ENCODE measurements at places on chromosomes 7 and 10.

- no peak for DNase-seq
These were observed 89.3 kb downstream of the FANK1 start for GRCh38 chr10:125985557-125986240.

GRCh38 chr7:140551355-140552239, 72.3 kb upstream of the MKRN1 start:
- no peak for DNase-seq

GRCh38 chr10:111079781-111080180, 3.0 kb downstream of the ADRA2A start:
- DNase-seq = no peak

DNA sequence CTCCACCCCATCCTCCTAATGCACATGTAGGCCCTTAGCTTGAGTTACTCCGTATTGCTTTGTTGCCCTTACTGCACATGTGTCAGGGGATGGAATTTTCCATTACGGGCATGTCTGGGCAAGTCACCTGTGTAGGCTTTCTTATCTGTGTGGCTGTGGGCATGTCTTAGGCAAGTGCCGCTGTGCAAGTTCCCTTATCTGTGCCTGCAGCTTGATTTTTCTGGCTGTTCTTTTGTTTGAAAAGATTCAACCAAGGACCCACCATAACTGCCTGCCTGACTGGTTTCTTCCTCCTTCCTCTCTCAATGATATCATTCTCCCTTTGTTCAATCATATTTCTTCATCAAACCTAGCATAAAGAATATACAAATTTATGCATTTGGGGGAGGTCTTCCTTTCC, 88.5 kb downstream of the AKR1D1 start:
- DNase-seq = no peak

- DNase-seq = peak; percentile 51
These were observed 24.8 kb downstream of the GRIFIN start for GRCh38 chr7:2451171-2452073.

- DNase-seq = no peak
These were observed 171.0 kb downstream of the SND1 start for GRCh38 chr7:127822822-127823508.

DNA sequence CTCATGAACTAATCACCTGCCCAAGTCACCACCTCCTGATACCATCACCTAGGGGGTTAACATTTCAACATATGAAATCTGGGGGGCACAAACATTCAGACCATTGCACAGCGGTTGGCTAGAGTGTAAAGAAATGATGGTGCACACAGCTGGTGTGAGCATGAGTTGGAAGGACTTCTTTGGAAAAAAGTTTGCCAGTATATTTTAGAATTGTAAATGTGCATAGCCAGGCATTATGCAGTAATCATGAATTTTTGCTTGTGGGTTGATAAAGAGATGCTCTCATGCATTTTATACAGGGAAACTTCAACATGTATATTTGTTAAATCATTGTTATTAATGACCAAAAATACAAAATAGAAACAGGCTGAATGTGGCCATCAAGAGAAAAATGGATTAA, 100.0 kb downstream of the VWC2 start:
- DNase-seq = no peak

GRCh38 chr10:70803775-70804420, 11.8 kb upstream of the SGPL1 start:
- no peak for DNase-seq

GRCh38 chr7:68476966-68477365, 1121.3 kb upstream of the AUTS2 start:
- no peak for DNase-seq

DNA sequence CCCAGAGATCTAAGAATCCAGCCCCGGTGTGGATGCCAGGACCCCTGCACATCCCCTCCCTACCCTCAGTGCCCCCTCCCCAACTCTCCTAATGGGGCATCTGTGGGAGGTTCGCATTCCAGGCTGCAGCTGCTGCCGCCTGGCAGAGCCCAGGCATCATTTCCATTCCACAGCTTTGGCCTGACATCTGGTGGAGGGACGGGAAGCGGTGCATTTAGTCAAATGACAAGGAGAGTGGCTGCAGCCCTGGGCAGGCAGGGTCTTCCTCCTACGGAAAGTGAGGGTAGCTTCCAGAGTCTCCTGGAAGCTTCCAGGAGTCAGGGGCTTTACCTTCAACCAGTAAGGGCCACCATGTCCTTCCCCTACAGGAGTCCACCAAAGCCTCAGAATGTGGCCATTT, 30.8 kb downstream of the PRLHR start:
- DNase-seq = no peak

DNA sequence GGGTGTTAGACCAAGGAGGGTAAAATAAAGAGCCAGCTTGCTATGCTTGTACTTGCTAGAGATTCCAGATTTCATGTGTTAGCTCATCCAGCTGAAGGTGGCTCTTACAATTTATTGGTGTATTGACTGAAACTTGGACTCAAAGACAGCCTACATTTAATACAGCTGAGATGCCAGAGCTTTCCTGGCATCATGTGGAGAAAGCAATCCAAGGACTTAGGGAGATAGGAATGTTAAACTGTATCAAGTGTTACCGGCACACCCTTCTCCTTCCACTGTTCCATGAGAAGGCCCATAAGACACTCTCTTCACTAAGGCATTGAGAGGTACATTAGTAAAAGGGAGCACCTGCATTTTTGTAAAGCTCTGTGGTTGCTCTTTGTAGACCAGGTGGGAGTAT, 9.3 kb upstream of the HERPUD2 start:
- DNase-seq = no peak

GRCh38 chr7:98265841-98266271, 13.8 kb upstream of the TECPR1 start:
- DNase-seq = no peak

- no peak for DNase-seq
These were observed 109.5 kb downstream of the NRF1 start for GRCh38 chr7:129721068-129721467.

GRCh38 chr7:102393467-102393866, 2.7 kb upstream of the PRKRIP1 start:
- DNase-seq = no peak

GRCh38 chr7:36280840-36281812, 108.5 kb upstream of the ANLN start:
- no peak for DNase-seq

- DNase-seq = no peak
These were observed 89.1 kb downstream of the MMRN2 start for GRCh38 chr10:86868353-86868752.

DNA sequence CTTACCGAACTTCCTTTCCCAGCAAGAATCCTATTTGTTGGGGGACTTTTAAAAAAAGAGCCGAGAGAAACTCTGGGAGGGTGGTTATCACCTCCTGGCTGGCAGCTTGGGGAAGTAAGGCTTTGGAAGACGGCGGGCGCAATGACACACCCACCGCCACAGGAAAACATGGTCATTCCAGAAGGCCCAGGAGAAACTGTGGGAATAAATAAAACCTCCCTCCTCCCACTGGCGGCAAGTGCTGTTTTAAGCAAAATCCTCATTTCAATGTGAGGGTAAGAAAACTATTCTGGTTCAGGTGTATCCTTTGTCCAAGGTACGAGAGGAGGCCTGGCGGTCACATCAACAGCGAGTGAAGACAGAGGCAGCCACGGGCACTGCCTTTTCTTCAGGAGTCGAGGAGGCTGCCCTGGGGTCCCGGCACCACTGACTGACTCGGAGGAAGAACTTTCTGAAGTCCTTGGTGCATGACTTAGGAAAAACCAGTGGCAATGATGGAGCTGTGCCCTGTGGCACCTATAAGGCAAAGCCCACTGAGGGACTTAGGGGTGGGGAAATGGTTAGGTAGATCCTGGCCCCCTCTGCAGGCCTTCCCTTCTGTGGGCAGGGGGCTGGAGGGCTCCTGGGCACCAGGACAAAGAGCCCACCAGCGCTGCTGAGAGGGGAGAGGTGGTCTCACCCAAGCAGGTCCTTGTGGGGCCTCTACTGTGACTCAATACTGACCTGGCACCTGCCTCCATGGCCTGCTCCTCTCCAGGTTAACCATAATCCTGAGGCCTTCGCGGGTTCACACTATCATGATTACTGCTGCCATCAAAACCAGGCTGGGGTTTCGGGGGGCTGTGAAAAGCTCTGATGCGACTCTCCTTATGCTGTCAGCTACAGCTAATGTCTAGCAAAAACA, 21.4 kb downstream of the DNAJB12 start:
- DNase-seq = no peak

DNA sequence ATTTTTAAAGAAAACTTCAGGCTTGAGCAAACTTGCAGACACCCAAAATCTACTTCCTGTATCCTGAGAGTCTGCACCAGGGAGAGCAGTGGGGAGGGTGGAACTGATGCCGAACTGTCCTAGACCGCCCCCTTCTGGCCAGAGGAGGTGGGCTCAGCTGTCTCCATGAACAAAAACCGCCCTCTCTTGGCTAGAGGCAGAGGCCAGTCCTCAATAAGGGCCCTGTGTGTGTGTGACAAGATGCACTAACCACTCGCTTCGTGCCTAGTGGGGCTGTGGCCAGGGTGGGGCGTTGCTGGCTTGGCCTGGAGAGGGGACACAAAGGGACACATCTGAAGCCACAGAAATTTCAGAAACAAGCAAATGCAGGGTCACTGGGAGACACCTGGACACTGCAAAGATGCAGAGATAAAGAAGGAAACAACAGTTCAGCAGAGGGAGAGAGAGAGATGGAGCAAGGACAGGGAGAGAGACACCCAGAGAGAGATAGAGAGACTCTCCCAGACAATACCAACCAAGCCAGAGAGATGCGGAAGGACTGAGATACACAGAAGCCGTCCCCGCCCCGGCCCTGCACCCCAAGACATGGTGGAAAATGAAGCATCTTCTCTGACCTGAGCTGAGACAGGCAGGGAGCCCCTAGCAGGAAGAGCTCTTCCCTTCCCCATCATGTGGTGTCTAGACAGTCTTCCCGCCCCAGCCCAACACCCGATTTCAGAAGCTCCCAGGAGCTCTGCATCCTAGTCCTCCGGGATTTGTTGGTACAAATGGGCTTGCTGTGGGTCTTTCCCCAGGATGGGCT, 22.7 kb upstream of the FXYD4 start:
- DNase-seq = no peak

DNA sequence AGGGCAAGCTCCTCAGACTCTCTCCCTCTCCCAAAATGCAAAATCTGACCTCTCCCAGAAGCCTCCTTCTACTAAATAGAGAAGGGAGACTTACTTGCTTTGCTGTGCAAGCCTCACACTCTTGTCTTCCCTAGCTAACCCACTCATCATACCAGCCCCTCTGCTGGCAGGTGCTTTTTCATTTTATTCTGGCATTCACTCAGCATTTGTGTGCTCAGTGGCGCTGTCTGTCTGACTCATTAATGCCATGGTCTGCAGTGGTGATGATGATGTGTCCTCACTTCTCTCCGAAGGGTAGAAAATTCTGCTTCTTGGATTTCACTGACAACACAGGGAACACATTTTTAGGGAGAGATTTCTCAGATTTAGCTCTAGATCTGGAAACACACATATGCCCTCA, 22.0 kb upstream of the BTRC start:
- DNase-seq = no peak

DNA sequence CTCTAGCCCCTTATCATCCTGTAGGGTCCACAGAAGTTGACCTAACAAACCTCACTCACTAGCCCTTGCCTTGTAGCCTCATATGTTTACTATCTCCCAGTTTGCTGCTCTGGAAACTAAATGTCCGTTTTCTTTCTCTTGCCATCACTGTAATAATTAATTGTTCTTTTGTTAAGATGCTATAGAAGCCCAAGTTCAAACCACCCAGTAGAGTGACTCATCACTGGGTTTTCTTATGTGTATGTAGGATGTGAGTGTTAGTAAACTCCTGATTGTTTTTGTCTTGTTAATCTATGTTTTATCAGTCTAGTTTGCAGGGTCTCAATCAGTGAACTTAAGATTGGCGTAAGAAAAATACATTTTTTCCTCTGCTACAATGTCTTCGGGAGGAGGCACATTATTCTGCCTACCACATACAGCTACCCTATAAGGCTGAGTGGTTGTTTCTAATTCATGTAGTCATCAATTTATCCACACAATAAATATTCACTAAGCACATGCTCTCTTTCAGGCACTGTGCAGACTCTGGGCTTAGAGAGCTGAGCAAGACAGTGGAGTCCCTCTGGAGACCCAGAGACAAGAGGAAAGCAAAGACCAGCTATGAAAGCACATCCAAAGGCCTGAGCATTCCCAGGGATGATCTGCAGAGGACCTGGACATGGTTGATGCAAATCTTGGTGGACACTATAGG, 474.1 kb upstream of the AKR1E2 start:
- DNase-seq = no peak

GRCh38 chr10:44807451-44807850, 103.7 kb upstream of the TMEM72 start:
- DNase-seq = no peak

DNA sequence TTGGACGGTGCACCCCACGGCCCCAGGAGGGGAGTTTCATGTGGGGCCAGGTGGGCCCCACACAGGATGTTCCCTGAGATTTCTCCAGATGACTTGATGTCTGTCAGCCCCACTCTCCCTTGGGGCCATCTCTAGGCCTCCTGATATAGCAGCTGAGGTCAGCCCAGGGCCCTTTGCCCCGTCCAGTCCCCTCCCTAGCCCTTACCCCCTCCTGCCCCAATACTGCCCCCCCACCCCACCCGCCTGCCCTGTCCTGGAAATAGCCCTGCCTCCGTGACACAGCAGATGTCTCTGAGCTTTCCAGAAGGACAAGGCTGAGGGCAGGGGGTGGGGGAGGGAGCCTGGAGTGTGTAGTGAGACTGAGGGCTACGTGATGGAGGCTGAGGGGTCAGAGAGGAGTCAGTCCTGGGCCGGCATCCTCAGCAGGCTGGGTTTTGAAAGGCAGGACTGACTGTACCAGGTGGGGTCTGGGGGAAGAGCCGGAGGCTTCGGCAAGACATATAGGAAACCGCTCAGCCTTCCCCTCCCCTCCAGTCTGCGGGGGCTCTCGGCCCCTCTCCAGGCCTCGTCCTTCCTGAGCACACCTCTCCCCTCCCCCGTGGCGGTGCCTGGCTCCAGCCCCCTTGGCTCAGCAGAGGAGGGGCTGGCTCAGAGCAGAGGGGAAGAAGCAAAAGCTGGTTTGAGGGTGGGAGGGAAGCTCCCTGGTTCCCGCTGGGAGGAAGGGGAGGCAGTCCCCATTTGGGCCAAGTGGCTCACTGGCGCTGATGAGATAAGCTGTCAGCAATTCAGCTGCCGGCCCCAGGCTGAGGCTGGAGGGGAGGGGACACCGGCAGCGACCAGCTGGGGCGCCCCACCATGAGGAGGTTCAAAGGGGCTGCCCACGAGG, 2.0 kb downstream of the FLNC start:
- DNase-seq = no peak

DNA sequence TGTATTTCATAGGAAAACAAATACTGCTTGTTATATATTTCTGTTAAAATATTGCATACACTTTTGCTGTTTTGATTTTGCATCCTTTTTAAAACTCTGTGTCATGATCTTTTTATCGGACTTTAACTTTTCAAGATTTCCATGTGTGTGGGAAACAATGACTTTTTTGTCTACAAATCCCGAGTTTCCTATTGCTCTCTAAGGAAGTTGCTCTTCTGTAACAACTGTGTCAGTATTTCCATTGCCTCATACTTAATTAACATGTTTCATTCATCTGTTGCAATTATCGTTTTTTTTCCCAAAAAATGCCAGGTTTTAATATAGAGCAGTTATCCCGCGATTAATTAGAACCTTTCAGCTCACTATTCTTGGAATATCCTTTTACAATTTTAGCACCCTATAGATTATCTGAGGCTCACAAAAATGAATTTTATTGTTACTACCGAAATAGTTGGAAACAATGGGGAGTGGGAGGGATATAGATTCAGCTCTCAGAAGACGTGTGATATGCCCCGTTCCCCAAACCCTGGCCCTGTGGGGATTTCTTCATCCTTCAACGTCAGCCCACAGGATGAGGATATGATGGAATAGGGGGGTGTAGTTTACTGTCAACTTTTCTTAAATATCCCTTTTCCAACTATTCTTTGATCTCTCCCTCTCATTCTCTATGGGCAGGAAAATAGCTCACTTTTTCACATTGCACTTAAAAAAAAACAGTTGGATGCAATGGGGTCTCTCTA, 297.6 kb upstream of the IGFBP3 start:
- DNase-seq = no peak
